Karpas-422 (cell line): ENCODE measurements at places on chromosomes 4 and X. TPM values are rescaled to one million over a fixed set of nuclear protein-coding genes. Genes with fewer than 3 reads are reported as not detected.

MRPL1 gene
- total RNA-seq, result 12.6 and 13.5 TPM in 2 replicates

- DNase-seq, result peak; percentile 58
Measured at GRCh38 chr4:89657931-89658700, 178.8 kb downstream of the SNCA start.

GLRB gene
- total RNA-seq, result not detected in 2 replicates

GRCh38 chr4:74112399-74113105 lies 13.6 kb upstream of the CXCL2 start:
- DNase-seq, result no peak

DNA sequence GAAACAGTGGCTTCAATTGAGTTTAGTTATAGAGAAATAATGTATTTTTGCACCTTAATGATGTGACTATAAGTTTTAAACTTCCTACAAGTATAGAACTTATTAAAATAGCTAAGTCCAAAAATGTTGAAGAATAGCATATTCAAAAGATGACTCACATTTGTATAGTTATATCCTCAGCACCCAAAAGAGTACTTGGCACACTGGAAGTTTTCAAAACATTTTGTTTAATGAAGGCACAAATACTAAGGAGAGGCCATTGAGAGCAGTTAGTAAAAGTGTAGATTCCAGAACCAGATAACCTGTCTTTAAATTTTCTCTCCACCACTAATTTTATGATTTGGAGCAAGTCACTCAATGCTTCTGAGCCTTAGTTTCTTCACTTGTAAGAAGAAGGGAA lies 226.9 kb upstream of the MID1 start:
- DNase-seq, result no peak

GPR119 gene
- not detected in 2 replicates for total RNA-seq

GRCh38 chr4:153973942-153974341 lies 185.1 kb upstream of the SFRP2 start:
- DNase-seq, result no peak

CCDC160 gene
- not detected in 2 replicates for total RNA-seq
